ENCODE measurements at places on chromosomes 5 and 9.

GRCh38 chr5:165224366-165225045 is 1719.1 kb downstream of the MAT2B start:
- DNase-seq: no peak

DNA sequence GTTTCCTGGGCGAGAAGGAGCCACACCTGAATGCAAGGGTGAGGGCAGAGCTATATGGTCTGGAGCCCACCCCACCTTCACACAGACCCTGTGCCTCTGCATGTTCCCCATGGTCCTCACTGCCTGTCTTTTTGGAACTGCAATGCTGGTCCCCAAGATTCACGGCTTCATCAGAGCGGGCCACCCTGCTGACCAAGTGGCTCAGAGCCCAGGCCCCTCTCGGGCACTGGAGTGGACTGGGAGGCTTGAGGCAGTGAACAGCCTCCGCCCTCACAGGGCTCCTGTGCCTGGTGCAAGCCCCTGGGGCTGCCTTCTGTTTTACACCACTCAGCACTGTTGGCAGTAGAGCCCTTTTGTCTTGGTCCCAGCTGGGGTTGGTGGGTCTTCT is 143.2 kb downstream of the CACNA1B start:
- DNase-seq: no peak

DNA sequence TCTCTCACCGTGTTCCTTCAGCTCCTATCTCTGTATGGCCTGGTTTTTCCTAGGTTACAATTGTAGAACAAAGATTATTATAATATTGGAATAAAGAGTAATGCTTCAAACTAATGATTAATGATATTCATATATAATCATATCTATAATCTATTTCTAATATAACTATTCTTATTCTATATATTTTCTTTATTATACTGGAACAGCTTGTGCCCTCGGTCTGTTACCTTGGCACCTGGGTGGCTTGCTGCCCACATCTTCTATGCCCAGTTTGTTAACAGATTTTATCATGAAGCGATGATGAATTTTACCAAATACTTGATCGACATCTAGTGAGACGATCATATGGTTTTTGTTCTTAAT is 363.6 kb upstream of the TYRP1 start:
- DNase-seq: no peak

DNA sequence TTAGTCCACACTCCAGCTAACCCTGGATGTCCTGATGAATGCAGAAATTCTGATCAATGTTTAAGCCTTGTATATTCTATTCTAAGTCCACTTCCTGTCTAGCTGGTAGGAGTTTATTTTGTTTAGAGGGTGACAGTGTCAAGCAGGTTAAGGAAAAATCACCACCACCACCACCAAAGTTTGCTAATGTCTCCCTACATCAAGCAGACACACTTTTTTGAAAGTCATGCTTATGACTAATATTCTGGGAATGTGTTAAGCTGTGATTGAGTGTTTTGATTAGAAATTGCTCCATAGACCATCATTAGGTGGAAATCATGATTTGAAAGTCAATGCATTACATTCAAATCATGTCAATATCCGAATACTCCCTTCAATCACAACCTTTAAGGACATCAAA is 1530.1 kb downstream of the MAT2B start:
- no peak for DNase-seq

DNA sequence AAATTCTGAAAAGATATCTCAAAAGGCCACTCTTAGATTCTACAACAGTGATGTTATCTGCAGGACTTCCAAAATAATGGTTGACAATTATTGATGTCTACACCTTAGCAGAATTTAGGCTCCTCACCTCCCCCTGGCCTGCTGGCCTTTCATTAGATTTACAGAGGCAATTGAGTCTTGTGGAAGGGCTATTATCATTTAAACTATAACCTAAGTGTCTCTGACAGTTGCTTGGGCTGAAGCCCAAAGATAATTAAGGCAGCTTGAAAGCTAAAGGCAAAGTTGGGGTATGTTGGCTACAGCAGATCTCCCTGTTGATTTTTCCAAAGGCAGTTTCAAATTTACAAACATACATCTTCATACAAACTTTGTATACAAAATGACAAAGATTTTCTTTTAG is 912.3 kb downstream of the TAF11L14 start:
- DNase-seq: no peak

DNA sequence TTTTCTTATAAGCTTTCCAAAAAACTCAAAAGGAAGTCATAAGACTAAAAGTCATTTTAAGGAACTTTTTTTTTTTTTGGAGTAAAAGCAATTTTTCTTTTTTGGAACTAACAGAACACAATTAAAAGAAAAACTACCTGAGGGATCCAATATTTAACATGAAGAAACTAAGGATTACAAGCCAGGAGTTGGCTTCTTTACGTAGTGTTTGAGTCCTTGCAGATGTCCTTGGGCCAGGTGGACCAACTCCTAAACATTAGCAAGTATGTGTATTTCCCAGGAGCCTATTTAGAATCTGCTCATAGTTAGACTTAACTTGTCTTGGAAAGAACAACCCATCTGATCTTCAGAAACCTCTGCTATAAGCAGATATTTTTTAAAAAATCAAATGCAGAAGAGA is 154.1 kb upstream of the EFNA5 start:
- DNase-seq: no peak

GRCh38 chr5:113292462-113292861 is 142.3 kb downstream of the TSSK1B start:
- no peak for DNase-seq

Data from DND-41 (cell line).